ENCODE measurements at places on chromosomes 12 and 14.

DNA sequence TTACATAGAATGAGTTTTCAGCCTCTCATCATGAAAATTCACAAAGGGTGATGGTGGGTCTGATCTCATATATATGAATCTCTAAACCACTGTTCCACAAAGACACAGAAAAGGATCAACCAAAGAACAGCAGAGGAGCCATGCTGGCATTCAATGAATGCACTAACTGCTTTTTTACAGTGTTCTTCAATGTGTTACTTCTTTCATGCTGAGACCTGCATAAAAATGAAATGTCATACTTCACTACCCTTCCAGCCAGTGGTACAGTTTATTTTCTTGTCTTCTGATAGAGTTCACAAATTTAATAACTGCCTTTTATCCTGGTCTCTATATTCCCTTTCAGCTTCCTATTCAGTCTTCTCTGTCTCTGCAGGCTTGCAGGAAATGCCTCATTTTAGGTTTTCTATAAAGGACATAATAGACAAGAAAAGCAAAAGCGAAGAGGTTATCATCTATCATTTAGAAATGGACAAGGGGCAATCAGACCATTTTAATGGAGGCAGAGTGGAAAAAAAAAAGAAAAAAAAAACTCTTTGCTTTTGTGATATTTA lies 836.7 kb upstream of the FOXG1 start:
- no peak for DNase-seq

- no peak for DNase-seq
Measured at GRCh38 chr14:64410084-64410774, 22.1 kb downstream of the MTHFD1 start.

- no peak for DNase-seq
Measured at GRCh38 chr12:57755454-57756372, 810 bp downstream of the MARCHF9 start.

DNA sequence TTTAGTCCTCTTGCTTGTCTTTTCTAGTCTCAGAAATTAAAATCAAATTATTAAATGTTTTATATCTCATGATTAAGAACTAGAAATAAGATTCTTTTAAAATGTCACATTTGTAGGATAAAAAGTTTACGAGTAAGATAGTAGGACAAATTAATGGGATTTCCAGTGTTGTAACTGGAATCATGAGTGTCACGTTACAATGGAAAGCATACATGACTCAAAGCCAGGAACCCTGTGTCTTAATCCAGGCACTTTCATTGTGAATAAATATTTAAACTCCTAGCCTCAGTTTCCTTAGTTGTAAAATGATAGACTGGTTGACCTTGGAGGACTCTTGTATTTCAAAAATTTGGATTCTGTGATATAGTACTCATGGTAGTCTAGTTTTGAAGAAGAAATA lies 84.9 kb downstream of the MIA2 start:
- no peak for DNase-seq

- no peak for DNase-seq
Measured at GRCh38 chr14:75906680-75907280, 75.0 kb downstream of the TGFB3 start.

DNA sequence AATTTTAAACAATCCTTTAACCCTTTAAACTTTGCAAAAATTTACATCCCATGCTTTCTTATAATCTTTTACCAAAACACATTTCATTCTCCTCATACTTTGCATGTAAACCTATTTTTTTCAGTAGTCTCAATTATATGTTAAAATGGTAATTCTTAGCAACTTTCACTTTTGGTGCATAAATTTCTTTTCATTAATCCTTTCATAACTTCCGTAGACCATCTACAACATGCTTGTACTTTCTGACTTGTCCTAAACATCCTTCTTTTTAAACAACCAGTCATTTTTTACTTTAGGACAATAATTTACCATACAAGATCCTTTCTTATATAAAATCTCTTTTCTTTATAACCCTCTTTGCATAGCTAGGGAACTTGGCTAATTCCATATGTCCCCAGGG lies 19.5 kb downstream of the CCDC91 start:
- DNase-seq, result no peak

All from stimulated activated CD8-positive, alpha-beta memory T cell treated with anti-CD3 and anti-CD28 coated beads, Interleukin-15, amount 100 ng/mL, for 4 hours (primary cell).